ENCODE measurements at places on chromosomes 12 and 14. TPM values are rescaled to one million over a fixed set of nuclear protein-coding genes. Genes with fewer than 3 reads are reported as not detected.

The GPX2 gene
- total RNA-seq, result 21.0 TPM

The SLCO1A2 gene
- total RNA-seq, result not detected

The VPS37B gene
- 18.9 TPM for total RNA-seq

The TPH2 gene
- total RNA-seq, result not detected

The COQ6 gene
- total RNA-seq, result 26.1 TPM

The PTPRQ gene
- 16.3 TPM for total RNA-seq

The ADAMTS20 gene
- total RNA-seq, result 1.0 TPM

The PCNX4 gene
- 128 TPM for total RNA-seq

The LDHB gene
- total RNA-seq, result 356 TPM

The TBX3 gene
- 123 TPM for total RNA-seq

The MMP14 gene
- total RNA-seq, result 120 TPM

The BCL11B gene
- 1.3 TPM for total RNA-seq

The FOXN4 gene
- total RNA-seq, result not detected

The PHC1 gene
- total RNA-seq, result 42.3 TPM

The CFAP73 gene
- total RNA-seq, result not detected

The ITGB7 gene
- 1.6 TPM for total RNA-seq

The MAX gene
- total RNA-seq, result 37.3 TPM

The GLIPR1L1 gene
- total RNA-seq, result not detected

The FAR2 gene
- 18.6 TPM for total RNA-seq

Data from urinary bladder (tissue), 4 donors.